NCI-H69 (cell line): ENCODE measurements at places on chromosomes 7 and 10.

GRCh38 chr10:80274396-80275134 is 14.9 kb downstream of the MAT1A start:
- no peak for DNase-seq

DNA sequence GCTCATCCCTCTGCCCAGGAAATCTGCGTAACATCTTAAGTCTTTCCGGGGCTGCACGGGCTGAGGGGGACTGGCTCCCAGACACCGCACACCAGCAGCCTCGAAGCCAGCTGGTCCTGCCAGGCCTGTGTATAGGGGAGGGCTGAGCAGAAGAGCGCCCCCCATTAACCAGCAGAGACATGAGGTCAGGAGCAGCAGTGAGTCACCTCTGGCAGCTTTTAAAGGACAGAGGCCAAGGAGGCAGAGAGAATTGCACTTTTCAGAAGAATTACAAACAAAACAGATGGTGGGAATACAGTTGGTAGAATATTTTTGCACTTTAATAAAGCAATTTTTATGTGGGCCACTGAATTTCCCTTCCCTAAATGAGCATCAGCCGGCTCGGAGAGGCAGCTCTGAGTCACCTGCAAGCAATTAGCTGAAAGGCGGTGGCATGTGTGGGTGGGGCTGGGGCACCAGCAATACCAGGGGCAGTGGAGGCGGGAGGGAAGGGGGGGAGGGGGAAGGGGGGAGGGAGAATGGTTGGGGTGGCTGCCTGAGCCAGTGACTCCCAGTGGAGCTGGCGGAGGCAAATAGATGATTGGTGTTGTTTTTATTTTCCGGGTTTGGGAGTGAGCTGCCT is 39.1 kb downstream of the GOLGA7B start:
- DNase-seq: peak; percentile 89

GRCh38 chr10:126851414-126852108 is 53.7 kb upstream of the DOCK1 start:
- DNase-seq: no peak

GRCh38 chr10:121598263-121599249 is at the start of gene FGFR2:
TSS of gene FGFR2 (minus strand) at chr10:121598444. CDS start at chr10:121593817, 4,627 bp downstream.
- DNase-seq: peak; percentile 85
